Stimulated activated CD4-positive, alpha-beta T cell treated with anti-CD3 and anti-CD28 coated beads, Interleukin-2, amount 100 ng/mL, for 48 hours (primary cell): ENCODE measurements at places on chromosomes 2 and 18.

- no peak for DNase-seq
Measured at GRCh38 chr18:13630716-13631268, 95.6 kb downstream of the FAM210A start.

DNA sequence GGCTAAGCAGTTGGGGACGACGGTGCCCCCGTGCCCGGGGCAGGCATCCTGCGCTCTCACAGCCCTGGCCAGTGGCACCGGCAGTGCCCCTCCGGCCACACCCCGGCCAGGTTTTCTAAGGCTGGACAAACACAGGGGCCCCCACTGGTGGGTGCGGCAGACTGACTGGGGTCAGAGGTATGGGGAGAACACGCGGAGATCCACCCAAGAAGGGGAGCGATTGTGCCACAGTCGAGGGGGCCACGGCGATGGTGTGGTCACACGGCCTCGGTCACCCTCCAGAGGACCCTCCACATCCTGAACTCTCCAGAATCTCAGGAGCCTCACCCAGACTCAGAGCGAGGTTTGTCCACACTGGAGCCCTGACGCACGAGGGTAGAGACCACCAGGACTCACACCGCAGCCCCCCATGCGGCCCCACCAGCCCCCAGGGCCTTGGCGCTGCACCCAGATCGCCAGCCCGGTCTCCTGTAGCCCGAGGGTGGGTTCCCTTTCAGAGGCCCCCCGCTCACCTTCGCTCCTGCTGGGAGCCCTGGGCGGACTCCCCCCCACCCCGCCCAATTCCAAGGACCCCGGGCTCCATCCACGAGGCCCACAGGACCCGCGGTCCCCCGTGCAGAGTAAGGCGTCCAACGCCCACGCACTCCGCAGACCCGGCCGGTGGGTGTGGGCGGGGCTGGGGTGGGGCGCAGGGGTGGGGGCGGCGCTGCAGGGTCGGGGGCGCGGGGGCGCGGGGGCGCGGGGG lies 15.2 kb downstream of the PDCD1 start:
- no peak for DNase-seq

GRCh38 chr18:404061-404636 lies 96.4 kb downstream of the COLEC12 start:
- no peak for DNase-seq

DNA sequence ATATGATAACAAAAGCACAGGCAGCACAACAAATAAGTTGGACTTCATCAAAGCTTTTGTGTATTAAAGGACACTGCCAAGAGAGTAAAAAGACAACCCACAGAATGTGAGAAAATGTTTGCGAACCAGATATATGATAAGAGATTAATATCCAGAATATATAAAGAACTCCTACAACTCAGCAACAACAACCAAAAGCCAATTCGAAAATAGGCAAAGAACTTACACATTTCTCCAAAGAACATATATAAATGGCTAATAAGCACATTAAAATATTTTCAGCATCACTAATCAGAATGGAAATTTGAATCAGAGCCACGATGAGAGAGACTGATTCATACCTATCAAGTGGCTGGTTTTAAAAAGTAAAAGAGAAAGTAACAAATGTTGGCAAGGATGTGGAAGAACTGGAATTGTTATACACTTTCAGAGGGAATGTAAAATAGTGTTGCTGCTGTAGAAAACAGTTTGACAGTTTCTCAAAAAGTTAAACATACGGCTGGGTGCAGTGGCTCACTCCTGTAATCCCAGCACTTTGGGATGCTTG lies 25.2 kb downstream of the EPB41L5 start:
- DNase-seq = no peak

DNA sequence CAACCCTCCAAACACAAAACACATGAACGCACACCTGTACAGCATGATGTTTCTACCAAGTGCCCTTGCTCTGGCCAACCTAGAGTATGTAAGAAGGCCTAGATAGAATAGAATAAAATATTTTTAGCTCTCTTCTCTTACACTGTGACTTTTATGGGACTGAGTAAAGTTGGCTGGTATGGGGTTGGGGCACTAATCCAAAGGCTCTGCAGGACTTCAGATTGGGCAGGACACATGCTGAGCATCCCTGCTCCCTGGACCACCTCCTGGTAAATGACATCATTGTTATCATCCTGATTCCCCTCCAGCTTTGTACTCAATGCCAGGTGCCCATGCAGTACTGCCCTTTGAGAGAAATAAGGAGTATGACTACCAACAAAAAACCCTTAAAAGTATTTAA lies 322.2 kb downstream of the SLC8A1 start:
- no peak for DNase-seq

DNA sequence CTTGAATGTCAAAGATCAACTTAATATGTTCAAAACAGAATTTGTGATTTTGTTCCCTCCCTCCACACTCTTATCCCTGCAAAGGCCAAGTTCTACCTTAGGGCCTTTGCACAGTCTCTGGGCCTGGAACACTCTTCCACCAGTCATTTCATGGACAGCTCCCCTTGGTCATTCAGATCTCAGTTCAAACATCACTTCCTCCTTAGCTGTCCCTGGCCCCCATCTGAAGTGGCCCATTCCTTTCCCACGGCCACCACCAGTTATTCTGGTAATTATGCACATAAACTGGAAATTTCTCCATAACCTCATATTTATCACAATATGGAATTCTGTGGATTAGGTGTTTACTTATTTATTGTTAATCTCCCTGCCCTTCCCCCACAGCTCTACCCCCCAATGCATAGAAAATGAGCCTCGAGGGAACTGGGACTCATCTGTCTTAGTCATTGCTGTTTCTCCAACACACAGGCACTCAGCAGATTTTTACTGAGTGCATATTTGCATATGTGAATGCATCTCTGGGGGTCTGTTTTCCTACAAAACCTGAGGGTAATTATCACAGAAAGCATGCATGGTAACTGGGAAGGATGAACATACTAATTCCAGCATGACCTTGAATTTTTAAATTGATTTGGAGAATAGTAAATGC lies 35.5 kb upstream of the SPTBN1 start:
- DNase-seq = no peak

- no peak for DNase-seq
Measured at GRCh38 chr18:60267391-60268058, 105.0 kb downstream of the MC4R start.

- no peak for DNase-seq
Measured at GRCh38 chr2:239598732-239599090, 197.9 kb upstream of the HDAC4 start.

DNA sequence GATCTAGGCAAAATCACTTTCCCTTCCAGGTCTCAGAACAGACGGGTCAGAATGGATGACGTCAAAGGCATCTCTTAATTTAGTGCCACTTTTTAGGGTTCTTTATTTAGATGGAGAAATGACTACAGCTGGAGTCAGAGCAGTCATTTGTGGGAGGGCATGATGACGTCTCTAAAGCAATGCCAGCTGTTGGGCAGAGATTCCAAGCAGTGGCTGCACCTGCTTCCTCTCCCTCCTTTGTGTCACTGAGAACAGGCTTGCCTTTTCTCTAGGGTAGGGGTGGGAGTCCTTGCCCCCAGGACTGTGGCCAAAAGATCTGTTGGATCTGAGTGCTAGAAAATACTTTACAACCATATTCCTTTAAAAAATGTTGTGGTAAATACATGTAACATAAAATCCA lies 28.7 kb upstream of the SKOR2 start:
- no peak for DNase-seq

GRCh38 chr2:156589381-156590079 lies 153.4 kb downstream of the GPD2 start:
- peak; percentile 1 for DNase-seq

- no peak for DNase-seq
Measured at GRCh38 chr18:78703291-78703690, 276.3 kb upstream of the SALL3 start.

DNA sequence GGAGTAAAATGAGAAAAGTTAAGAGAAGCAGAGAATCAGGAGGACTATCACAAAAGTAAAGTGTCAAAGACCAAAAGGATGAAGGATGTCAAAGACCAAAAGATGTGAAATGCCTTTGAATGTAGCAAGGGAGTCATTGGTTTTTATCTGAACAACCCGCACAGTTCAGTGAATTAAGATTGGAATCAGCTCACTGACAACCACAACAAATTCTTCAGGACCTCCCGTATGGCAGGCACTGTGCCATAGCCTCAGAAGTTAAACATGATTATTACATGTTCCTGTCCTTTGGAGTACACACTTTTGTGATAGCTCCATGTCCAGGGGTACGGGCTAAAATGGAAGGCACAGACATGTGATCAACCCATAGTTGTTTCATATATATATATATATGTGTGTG lies 5.0 kb upstream of the TXNL1 start:
- DNase-seq = no peak

DNA sequence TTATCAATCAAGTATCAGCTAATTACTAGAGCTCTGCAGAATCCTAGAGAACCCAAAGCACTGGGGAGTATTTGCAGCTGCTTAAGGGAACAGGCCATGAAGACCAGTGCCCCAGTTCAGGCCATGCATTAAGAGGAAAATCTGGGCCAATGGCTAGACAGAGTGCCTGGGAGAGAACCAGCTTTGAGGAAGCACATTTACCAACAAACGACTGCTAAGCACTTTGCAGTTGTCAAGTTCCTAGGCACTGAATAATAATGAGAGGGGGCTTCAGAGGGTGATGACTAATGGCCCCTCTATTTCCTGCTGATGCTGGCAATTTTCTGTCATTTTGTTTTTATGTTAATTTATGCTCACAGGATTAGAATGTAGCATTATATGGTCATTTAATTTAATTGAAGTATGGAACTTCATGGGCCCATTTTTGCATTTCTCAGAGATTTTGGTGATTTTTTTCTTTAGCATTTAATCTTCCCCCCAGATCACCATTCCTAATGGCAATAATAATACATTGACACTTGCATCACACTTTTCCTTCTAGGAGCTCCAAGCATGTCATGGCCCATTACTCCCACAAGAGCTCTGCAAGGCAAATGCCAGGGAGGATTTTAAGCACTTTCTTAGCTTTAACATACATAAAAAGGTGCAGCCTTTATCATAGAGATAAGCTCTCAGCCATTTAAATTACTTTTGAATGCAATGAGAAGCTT lies 147.7 kb upstream of the SPATS2L start:
- no peak for DNase-seq

DNA sequence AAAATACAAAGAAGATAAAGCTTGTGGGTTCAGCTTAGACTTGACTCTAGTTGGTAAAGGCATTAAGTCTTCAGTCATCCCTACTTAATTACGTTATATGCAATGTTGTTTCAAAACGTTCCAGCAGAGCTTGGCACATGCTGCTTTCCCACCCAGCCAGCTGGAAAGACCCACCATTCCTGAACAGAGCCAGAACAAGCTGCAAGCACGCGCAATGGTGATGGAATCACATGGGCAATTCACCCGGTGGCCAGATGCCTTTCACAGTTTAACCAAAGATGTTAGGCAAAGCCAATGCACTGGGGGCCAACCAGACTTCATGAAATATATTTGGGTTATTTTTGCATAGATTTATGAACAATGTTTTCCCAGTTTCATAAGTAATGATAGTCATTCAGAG lies 123.4 kb upstream of the CDH20 start:
- no peak for DNase-seq

GRCh38 chr18:60493066-60493465 lies 120.5 kb upstream of the MC4R start:
- DNase-seq = no peak

GRCh38 chr2:180075870-180076269 lies 68.8 kb upstream of the CWC22 start:
- no peak for DNase-seq

- no peak for DNase-seq
Measured at GRCh38 chr18:56973487-56973886, 173.4 kb upstream of the BOD1L2 start.

DNA sequence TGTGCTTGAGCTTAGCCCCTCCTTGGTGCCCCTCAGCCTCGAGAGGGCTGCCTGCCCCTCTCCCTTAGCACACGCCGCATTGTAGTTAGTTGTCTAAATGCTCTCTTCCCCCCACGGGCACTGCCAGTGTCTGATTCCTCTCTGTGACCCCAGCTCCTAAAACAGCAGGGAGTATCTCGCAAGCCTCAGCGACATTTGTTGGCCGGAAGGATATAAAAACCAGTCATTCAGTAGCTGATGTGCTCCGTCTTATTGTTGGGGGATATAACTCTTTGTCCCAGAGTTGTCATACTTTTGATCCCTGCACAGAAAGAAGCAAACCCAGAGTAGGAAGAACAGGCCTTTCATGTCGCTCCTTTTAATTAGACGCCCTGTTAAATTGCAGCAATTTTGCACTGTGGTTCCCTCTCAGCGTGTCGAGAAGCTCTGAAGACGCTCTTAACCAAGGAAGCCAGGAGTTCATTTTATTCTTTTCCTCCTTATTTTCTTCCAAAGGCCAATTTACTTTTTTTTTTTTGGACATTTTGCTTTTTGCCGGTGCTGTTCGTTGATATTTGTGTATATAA lies 201.8 kb downstream of the KLHL29 start:
- DNase-seq = no peak

GRCh38 chr2:31286961-31287550 lies 53.1 kb downstream of the EHD3 start:
- no peak for DNase-seq

DNA sequence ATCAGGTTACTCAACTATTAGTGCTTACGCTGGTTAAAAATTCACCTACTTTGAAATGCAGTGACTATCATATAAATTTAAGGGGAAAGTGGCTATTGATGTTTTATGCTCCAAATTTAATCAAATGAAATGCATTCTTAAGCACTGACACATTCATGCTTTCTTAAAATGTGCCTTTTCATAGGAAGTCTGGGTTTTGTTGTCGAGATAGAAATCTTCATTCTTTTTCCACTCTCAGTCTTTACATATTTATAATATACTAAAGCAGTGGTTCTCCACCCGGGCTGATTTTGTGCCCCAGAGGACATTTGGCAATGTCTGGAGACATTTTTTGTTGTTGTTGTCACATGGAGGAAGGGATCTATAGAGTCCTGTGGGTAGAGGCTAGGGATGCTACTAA lies 167.9 kb downstream of the PAX3 start:
- DNase-seq = no peak

- DNase-seq = no peak
Measured at GRCh38 chr2:199975273-199975895, 20.0 kb downstream of the MAIP1 start.

DNA sequence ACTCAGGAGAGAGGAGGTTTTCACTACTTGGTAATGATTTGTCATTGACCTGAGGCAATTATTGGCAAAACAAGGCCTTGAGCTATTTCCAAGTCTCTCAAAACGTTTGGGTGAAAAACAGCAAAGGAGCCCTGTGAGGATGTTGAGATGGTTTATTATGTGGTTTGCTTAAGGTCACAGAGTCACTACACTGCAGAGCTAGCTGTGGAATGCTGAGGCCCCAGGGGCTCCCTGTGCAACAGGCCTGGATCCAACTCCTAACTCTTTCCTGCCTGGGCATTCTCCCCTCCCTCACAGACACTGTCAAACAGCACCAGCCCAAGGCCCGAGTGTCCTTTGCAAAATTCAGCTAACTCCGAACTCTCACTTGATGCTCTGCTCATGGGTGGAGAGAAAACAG lies 754.6 kb upstream of the SOX11 start:
- DNase-seq = no peak

- no peak for DNase-seq
Measured at GRCh38 chr18:56028514-56028913, 440.5 kb upstream of the TCF4 start.

DNA sequence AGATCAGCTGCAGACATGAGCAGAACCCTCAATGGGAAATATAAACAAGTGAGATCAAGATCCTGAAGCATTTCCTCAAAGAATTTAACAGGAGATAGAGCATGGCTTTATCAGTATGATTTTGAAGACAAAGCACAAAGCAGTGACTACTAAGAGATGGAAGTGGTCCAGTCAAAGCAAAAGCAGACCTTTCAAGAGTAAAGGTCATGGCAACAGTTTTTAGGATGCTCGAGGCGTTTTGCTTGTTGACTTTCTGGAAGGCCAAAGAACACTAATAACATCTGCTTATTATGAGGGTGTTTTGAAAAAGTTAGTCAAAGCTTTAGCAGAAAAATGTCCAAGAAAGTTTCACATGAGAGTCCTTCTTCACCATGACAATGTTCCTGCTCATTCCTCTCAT lies 128.5 kb downstream of the KCNE4 start:
- no peak for DNase-seq
